ENCODE measurements at places on chromosomes 1 and 21. TPM values are rescaled to one million over a fixed set of nuclear protein-coding genes. Genes with fewer than 3 reads are reported as not detected.

GRCh38 chr1:244436336-244437085 lies 15.2 kb downstream of the ADSS2 start:
- DNase-seq = no peak

Gene MYOC
- not detected for polyA plus RNA-seq

Gene DNAJC6
- polyA plus RNA-seq = not detected

GRCh38 chr21:45763074-45763473 lies 119.5 kb downstream of the PCBP3 start:
- DNase-seq = no peak

DNA sequence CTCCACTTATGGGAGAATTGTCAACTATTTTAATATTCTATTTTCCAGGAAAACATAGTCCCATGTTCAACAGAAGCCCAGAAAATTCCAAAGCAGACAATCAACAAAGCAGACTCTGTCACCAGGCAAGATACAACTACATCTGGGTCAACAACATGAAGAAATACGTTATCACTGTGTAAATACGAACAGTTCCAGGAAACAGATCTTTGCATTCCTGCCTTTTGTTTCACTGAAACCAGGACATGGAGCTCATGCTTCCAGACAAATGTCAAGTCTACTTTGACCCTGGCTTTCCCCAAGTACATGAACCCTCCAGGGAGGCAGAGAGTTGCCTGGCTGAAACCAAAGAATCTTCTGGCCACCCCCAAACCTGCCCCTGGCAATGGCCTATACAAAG lies 106.7 kb downstream of the SETD4 start:
- no peak for DNase-seq

Gene RPRD2
- 22.5 TPM for polyA plus RNA-seq

GRCh38 chr1:207948536-207949250 lies 37.8 kb upstream of the CD34 start:
- DNase-seq = no peak

GRCh38 chr21:44199448-44199847 lies 41.3 kb downstream of the ICOSLG start:
- no peak for DNase-seq

DNA sequence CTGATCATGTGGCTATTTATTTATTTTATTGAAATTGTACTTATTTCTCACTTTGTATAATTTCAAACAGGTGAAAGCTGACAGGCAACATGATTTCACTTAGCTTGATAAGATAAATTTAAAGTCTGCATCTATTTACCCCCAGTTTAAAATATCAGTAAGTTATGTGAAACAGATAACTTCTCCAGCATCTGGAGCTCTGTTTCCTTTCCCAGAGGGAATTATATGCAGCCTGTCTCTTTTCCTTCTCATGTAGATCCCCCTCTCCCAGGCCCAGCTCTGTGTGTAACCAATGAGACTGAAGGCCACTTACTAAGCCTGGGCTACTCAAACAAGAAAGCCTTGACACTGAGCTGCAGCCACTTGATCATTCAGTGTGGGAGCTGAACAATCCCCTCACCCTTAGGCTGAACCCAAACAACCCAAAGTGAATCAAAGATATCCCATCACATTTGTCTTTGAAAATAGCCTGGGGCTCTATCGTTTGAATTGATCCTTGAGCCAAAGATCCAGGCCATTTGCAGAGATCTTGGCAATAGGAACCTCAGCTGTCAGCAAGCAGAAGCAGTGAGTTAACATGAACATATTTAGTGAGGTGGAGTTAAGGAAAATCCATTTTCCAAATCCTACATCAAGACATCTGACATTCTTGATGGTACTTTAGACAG lies 383.9 kb downstream of the TGFB2 start:
- no peak for DNase-seq

- no peak for DNase-seq
Measured at GRCh38 chr1:229070168-229070567, 200.7 kb upstream of the RAB4A start.

DNA sequence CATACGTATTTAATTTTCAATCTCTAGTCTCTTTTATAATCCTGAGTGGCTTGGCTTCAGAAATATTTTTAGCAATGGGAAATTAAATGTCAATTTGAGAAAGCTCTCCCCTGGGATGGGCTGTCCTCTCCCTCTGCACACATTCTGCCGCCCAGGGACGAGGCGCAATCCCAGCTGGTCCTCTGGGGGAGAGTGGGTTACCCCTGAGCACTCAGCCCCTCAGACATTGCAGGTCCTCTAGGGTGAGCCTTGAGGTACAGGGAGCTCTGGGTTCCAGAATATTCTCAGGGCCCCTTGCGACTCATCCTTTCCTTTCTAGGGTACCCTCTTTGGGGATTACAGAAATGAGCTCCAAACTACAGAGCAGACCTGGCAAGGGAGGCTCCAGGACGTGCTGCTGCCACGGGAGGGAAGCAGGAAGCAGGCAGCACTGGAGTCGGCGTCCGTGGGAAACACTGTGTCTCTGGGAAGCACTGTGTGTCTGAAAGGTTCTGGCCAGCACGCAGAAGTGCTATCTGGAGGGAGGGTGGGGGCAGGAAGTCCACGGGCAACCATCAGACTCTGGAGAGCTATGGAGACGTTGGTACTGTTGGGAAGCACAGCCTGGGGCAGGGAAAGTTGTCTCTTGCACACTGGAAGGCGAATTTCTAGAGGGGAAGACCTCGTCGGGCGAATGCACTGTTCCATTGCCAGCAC lies 343.3 kb upstream of the VAMP3 start:
- DNase-seq = no peak

DNA sequence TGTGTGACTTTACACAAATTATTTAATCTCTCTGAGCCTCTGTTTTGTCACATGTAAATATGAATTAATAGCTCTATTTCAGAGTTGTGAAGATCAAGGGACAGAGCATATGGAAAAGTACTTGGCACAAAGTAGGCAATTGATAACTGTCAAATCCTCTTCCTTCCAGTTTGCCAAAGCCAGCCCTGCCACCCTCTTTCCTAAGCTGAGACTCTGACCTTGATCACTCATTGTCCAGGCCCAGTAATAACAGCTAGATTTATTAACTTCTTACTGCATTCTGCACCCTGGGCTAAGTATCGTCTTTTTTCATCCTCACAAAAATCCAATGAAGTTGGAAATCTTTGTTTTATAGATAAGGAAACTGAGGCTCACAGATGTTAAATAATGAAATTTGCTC lies 70.8 kb upstream of the ATP1A1 start:
- DNase-seq = no peak

Gene OR2T35
- polyA plus RNA-seq = not detected

GRCh38 chr1:19395678-19396192 lies 83.6 kb downstream of the SLC66A1 start:
- DNase-seq = no peak

DNA sequence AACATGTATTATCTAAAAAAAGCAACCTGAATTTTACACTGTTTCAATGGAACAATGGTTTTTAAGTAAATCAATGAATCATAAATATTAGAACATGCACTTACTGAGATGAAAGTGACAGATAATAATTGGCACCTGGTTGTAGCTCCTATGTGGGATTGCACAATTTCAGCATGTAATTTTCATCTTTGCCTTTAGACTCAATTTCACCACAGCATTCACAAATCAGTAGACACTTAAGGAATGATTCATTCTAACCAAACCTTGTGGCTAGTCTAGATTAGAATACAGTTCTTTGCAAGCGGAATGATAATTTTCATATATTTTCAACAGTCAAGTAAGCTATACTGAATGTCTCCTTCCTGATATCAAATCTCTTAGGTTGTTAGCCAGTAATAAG lies 853.4 kb downstream of the KCNT2 start:
- no peak for DNase-seq

Gene KDF1
- polyA plus RNA-seq = 2.8 TPM

Gene VAV3
- 2.9 TPM for polyA plus RNA-seq

DNA sequence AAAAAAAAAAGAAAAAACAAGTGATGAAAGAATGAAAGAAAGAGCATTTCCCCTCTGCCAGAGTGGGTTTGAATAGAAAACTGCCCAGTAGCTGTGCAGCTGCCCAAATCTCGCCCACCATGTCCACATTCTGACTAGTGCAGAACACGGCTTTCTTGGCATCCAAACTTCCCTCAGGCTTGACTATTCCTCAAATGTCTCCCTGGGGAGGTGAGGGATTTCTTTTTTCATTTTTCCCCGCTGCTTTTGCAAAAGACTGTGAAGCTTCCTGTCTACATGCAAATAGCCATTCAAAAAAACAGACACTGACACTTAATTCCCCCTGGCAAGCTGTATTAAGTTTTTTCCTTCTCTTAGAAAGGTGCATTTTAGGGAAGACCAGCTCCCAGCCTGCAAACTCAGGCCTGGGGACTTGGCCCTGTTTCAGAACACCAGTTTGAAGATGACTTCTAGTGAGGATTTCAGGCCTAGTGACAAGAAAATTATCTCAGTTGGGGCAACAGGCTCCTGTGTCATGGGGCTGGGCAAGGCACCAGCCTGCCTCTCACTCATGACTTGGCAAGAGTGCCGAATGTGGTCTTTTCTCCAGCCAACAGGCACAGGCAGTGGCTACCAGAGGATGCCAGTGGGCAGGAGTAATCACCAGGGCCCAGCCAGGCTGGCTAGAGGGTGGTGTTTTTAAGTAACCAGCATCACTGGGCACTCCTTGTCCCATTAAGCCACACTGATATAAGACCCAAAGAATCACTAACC lies 178.1 kb upstream of the NFIA start:
- no peak for DNase-seq

GRCh38 chr1:86705665-86705985 lies 1.2 kb downstream of the SH3GLB1 start:
- DNase-seq = no peak

Gene C1orf141
- not detected for polyA plus RNA-seq

DNA sequence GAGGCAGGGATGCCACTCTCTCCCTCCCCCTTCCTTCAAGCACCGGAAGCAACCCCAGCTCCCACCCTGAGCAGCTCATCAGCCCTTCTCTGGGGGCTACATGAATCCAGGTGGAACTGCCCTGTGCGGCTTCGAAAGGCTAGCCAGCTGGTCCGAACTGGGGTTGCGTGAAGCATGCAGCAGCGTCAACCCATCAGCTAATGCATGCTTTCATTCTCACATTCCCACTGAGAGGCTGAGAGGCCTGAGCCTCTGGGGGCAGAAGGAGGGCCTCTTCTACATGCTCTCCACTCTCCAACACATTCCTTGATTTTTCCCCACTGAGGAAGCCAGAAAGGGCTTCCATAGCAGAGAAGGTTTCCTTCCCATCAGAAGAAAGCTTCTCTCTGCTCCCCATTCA lies 5.6 kb downstream of the RXRG start:
- no peak for DNase-seq

GRCh38 chr1:201982623-201983379 lies at the start of gene RNPEP:
RNPEP (plus strand) TSS chr1:201982648; CDS start chr1:201982667, 19 bp downstream.
- peak; percentile 49 for DNase-seq

Gene C1orf116
- polyA plus RNA-seq = not detected

DNA sequence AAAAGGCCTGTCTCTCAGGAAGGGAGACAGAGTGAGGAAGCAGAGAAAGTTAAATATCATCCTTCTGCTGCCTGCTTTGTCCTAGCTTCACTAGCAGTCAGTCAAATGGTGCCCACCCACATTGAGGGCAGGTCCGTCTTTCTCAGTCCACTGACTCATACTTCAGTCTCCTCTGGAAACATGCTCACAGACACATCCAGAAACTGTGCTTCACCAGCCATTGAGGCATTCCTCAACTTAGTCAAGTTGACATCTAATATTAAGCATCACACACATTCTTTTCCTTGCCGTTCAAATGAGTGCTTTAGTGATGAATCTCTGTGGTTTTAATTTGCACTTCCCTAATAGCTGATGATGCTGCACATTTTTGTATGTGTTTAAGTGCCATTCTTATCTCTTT lies 777.8 kb upstream of the PRMT6 start:
- no peak for DNase-seq

Gene TCEA3
- 22.5 TPM for polyA plus RNA-seq

Gene OPTC
- polyA plus RNA-seq = not detected

DNA sequence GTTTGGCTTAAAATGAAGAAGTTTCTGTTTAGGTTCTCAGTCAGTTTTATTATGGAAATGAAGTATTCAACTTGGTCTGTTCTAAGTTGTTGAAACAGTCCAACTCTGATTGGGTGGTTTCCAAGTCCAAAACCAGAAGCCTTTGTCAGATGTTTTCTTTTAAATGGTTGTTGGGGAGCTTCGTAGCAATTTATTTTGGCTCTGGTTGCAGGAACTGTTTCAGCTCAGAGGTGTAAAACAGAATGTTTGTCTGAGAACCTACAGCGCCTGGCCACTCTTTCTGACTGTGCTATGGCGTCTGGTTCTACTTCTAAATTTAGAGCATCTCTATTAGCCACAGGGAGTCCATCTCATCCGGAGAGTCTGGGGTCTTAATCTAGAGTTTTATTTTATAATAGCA lies 582.6 kb upstream of the TMPRSS15 start:
- DNase-seq = no peak

- DNase-seq = no peak
Measured at GRCh38 chr21:39218082-39218409, 34.8 kb upstream of the PSMG1 start.

DNA sequence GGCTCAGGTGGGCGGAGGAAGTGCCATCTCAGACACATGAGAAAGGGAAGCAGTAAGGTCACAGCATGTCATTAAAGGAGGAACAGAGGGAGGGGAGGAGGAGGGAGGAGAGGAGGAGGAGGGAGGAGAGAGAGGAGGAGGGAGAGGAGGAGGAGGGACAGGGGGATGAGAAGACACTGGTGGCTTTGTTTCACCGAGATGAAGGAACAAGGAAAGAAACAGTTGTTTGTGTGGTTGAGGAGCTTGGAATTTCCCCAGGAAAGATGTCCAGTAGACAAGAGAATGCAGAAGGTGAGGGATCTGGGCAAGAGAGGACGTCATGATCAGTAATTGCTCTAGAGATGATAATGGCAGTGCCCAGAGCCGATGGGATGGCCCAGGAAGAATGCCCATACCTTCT lies 97.7 kb downstream of the AJAP1 start:
- no peak for DNase-seq

DNA sequence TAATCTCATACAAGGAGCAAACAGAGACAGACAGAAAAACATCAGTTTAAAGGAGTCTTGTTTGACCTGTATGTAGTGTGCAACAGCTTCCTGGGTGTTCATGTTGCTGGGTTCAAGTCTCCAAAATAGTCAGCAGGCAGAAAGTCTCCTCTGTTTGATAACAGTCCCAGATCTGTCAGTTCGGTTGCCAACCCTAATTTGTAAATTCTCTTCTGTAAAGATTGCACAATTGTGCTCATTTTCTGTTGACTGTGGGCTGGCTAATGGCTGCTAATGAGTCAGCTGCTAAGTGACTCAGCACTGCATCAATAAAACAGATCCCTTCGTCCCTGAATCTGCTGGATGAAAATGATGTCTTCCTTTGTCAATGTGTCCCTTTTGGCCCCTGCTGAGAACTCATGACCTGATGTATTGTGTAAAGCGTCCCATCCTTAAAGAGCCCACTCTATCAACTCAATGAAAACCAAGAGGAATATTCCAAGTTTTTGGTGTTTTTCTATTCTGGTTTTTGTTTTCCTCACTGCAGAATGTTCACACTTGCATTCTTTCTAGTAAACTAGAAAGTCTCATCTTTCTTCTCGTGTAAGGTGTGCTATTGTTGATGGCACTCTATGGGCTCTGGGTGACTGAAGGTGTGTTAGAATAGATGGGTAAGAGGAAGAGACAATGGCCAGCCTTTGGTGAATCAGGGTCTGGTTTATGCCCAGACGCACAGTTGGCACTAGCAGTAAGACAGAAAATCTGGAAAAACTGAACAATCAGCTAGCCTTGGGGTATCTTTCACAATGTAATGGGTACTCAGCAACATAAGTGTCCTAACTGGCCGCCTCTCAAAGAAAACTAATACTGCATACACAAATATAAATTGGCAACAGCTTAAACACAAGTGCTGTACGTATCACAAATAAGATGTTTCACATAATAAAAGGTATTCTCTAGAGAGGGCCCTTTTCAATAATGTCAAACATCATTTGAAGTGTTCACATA lies 75.1 kb upstream of the SIPA1L2 start:
- no peak for DNase-seq
